ENCODE measurements at places on chromosomes 3 and 15.

GRCh38 chr3:188881954-188882641 is 289.7 kb upstream of the TPRG1 start:
- no peak for DNase-seq

GRCh38 chr3:62582495-62583172 is 209.3 kb upstream of the FEZF2 start:
- no peak for DNase-seq

DNA sequence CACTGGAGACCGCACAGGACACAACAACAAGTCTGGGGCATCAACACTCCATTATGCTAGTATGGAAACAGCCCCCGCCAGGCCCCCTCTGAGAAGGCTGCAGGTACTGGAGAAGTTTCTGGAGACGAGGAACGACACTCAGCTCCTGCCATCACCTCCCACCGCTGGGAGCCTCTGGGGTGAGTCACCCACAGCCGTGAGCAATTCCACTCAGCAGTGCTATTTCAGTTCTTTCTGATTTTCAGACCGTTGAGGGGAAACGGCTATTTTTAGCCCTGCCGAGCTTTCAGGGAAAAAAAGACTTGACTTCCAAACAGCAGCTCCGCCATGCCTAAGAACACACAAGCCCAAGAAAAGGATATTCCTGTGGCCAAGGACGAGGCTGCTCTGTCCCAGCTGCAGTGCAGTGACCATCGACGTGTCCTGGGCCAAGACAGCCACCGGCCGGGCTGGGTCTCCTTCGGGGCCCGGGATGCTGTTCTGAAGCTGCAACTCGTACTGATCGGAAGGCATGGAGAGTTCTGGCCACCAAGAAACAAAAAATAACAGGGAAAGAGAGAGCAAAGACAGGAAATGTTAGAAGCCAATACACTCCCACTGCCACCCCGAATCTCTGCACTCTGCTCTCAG is 40.8 kb downstream of the NUP210 start:
- DNase-seq, result no peak

DNA sequence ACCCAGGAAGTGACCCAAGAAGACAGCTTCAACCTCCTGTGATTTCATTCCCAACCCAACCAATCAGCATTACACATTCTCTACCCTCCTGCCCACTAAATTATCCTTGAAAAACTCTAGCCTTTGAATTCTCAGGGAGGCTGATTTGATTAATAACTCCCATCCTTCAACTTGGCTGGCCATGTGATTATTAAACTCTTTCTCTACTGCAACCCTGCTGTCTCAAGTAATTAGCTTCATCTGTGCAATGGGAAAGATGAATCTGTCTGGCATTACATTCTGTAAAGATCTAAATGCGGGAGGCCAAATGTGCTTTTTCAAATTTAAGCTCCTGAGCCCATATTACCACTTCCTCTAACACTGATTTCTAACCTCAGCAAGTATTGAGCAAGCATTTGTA is 95.9 kb upstream of the STT3B start:
- no peak for DNase-seq

GRCh38 chr15:30044377-30044776 is 38.4 kb upstream of the GOLGA8J start:
- DNase-seq, result no peak

DNA sequence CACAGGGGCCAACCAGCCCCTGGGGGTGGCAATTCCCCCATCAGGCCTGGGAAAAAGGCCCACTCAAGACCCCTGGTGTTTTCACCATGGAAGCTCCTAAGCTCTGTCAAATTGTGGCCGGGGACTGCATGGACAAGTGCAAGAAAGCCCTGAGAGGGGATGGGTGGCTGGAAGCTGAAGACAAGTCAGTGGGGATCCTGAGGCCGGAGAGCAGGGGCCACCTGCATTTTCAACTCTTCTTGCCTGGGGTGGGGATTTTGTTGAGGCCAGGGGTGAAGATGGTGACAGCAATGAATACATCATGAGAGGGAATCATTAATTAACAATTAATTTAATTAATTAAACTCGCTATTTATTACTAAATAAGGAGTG is 33.9 kb downstream of the FEM1B start:
- DNase-seq, result no peak

DNA sequence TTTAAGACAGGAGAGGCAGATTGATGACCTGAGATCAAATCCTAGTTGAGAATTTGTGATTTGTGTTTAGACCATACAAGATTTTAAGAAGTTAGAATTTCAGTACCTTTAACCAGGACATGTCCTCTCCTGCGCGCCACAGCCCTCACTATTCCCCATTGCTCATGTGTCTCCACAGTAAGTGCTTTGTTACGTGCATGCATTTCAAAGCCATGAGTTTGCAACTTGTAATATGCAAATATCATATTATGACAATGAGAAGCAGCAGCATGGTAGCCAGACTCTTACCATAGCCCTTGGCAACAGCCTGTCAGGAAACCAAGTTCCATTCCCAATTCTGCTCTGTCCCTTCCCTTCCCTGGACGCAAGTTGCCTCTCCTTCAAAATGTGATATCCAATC is 73.3 kb upstream of the ATP13A5 start:
- DNase-seq, result no peak

DNA sequence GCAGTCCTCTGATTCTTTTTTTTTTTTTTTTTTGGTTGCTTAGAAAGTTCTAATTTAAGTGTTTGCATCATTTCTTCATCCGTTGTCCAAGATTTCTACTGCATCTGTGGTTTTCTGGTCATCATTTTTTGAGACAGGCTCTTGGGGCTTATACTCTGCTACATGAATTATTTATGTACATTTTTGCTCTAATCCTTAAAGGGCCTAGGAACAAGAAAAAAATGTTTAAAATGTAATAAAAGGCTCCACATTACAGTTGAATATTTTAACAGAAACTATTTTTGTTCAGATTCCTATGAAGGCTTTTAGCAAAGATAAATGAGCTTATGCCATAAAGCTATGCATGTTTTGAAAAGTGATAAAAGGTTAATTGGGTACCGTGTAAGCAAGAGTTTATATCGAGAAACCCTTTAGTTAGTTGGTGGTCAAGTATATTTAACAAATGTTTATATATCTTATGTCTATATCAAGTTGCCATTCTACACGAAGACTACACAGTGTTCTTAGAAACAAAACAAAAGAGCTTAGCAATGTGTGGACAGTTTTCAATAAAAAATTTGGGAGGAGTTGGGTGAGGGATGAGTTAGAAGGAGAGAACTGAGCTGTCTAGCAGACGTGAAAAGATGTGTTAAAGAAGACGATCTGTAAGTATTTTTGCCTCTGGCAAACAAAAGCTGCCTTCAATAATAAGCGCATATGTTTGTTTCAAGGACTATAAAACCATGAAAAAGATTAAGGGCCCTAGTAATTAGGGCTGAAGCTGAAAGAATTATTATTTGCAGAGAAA is 563.6 kb upstream of the NAALADL2 start:
- DNase-seq, result no peak

DNA sequence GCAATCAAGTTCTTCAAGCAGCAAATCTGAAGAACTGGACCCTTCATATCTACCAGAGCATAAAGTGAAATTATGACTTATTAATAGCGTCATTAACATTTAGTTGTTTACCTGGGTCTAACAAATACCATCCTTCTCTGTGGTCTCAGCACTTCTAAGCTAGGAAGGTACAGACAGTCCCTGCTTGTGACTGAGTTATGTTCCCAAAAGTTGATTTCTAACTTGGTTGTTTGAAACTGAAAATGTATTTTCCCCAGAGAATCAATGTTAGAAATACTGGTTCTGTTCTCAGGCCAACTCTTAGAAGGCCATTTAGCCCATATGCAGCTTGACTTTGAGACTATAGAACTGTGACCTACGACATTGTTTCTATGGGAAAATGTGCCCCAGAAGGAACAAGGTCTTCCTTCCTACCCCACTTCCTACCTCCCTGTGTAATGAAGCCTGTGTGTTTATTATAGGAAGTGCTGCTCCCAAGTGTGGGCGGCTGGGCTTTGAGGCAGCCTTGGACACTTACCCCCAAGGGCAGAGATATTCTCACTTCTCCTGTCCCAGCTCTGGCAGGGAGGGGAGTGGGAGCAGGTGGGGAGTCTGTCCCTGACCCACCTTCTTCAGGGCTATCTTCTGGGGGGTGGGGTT is 12.2 kb upstream of the MAPK6 start:
- no peak for DNase-seq

GRCh38 chr3:10738688-10739372 is 77.2 kb upstream of the SLC6A11 start:
- DNase-seq, result peak; percentile 56

DNA sequence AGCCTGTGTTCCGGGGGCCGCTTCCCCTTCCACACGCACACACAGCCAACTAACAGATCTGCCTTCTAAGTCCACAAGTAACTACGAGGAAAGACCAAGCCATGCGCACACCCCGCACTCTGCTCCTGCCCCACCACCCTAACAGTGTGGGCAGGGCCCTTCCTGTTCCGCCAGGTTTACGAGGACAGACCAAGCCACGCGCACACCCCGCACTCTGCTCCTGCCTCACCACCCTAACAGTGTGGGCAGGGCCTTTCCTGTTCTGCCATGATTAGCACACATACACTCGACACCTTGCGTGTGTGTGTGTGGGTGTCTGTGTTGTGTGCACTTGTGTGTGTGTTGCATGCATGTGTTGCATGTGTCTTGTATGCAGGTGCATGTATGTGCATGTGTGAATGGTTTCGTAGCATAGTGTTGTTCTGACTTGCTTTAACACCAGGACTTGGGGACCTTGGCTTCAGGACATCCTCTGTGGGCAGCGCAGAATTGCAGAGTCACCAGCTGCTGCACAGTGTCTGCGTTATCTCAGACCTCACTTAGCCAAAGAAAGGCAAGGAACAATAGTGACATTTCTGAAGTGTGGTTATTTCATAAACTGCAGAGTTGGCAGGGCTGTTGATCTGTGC is 114.4 kb downstream of the CHSY1 start:
- DNase-seq, result no peak

DNA sequence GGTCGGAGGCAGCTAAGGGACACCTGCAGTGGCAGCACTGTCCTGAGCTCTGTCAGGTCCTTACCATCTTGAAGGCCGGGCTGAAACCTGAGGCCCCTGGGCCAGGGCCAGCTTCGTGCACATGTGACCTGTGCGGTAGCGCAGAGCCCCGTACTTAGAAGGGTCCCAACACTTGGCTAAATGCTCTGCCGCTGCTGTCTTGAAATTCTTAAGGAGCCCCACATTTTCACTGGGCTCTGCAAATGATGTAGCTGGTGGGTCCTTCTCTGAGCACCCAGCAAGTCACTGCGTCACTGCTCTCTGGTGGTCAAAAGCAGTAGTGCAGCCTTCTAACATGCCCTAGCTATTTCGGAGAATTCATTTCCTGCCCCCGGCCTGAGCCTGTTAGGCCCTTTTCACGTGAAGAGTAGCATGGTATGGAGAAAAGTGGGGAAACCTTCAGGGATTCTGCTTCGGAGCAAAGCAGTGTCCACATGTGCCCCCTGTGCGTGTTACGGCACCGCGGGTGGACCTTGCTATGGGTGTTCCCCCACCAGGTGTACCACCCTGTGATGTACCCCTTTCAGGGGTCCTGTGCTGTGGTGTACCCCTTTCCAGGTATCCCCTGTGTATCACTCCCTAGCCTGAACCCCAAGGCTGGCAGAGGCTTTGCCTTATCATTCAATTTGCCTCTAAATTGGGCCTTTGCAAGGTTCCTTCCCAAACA is 79.7 kb downstream of the TMEM266 start:
- DNase-seq, result peak; percentile 36

- DNase-seq, result no peak
Observed at GRCh38 chr3:71907996-71908395, 123.0 kb upstream of the PROK2 start.

DNA sequence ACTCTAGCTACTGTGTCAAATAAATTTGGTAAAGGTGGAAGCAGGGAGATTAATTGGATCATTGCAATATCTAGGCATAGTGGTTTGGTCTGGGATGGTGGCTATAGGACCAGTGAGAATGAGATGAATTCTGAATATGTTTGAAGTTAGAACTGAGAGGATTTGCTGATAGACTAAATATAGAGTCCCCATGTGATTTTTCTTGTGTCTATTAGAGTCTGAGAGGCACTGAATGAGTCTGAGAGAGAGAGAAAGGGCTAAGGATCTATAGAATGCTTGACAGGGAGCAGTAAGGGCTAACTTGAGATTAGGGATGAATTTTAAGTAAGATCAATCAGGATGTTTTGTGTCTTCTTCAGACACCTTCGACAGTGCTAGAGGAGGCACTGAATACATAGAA is 77.9 kb upstream of the CHL1 start:
- DNase-seq, result no peak

GRCh38 chr3:12840591-12841148 is 695 bp downstream of the RPL32 start:
- DNase-seq, result no peak

GRCh38 chr15:35256141-35256540 is 171.0 kb upstream of the NANOGP8 start:
- no peak for DNase-seq

- DNase-seq, result no peak
Observed at GRCh38 chr3:135864060-135864459, 101.5 kb upstream of the PPP2R3A start.

DNA sequence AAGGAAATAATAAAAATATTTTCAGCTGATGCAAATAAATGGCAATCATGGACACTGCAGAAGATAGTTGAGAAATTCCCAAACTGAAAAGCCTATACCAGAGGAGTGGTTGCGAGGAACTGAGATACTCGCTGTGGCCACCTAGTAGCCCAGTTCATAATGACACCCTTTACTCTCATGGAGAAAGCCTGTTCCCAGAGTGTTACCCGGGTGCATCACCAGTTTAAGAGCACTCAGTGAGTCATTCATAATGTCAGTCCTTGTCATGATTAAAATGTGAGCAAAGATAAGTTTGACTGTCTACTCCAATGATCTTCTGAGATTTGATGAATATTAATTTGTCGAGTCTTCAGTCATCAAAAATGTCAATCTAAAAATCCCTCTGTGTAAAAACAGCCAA is 138.4 kb upstream of the LRRC3B start:
- no peak for DNase-seq

Data from stimulated activated CD4-positive, alpha-beta T cell treated with anti-CD3 and anti-CD28 coated beads, Interleukin-15, amount 100 ng/mL, for 1 hour (primary cell).